ENCODE measurements at places on chromosomes 1 and 21.

DNA sequence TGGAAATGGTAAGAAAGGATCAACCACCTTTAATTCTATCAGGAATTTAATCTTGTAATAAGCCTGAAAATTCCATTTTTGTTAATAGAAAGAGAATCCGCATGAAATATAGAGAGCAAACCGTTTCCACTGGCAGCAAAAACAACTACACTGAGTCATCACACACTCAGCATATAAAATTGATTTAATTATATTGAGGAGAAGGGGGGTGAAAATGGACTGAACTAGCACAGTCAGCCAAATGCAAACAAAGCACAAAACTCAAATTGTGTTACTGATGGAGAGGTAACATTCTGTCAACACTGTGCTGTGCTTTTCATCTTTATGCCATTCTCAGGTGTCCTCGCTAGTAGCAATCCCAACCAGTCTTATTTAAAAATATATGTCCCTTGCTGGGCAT is 1583.9 kb downstream of the MRPL39 start:
- no peak for DNase-seq

DNA sequence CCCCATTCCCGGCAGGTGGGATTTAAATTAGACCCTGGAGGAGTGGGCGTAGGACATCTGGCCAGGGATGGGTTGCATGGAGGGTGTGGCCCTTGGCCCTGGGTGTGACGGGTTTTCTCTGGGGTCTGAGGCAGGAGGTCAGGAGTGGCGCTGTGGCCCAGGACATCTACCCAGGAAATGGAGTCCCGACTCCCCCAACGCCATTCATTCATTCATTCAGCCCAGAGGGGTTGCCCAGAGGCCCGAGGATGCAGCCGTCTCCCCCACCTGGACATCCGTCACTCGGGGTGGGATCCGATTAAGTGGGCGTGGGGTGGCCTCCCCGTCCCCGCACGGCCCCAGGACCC is 663 bp downstream of the ATP13A2 start:
- DNase-seq, result peak; percentile 27

DNA sequence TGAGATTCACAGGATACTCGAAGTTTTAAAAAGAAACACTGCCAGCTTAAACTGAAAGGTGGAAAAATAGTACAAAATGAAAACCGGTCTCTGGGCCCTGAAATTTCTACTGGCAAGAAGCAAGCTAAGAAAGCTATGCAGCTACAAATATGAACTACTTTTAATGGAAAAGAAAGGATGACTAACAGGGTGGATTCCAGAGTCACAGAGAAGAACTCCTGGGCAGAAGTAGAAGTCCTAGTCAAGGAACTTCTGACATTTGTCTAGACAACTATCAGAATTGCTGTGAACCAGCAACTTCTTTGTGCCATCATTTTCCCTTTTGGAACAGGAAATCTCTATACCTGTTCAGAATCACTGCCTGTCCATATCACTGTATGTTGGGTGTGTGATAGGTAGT is 38.1 kb downstream of the CD160 start:
- no peak for DNase-seq

GRCh38 chr1:155974208-155975115 is 3.9 kb downstream of the ARHGEF2 start:
- DNase-seq, result no peak

GRCh38 chr1:97943354-97943753 is 22.5 kb upstream of the DPYD start:
- DNase-seq, result no peak

GRCh38 chr1:226610671-226611070 is 62.1 kb downstream of the STUM start:
- DNase-seq, result no peak

DNA sequence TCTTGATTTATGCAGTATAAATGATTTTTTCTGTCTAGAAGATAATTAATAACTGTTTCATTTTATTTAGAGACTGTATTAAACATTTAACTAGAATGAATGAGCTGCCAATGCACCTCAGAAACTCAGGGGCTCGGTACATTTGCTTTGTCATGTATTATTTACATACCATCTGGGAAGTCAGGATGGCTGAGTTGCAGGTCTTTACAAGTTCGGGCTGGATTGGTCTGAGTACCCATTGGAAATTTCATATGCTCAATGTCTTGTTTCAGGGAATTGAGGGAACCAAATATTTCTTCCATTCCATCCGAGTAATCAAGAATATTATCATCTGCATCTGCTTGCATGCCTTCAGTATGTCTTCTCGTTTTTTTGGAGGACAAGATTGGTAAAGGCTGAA is 221.7 kb downstream of the COL11A1 start:
- no peak for DNase-seq

- DNase-seq, result no peak
Observed at GRCh38 chr1:58528518-58528917, 18.0 kb downstream of the OMA1 start.

DNA sequence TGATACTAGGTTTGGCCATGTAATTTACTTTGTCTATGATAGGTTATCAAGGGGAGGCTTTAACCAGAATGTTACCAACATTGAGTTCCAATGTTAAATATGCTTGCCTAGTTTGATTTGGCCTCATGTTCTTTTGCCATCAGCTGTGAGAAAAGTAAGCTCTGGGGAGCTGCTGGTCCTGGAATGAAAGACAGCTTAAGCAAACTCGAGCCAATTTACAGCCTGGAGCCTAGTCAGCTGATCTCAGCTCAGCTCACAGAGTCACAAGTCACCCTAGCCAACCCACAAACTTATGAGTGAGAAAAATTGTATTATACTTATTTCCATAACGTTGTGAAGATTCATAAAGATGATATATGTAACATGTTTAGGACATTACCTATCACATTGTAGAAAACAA is 426.7 kb downstream of the RWDD3 start:
- no peak for DNase-seq

GRCh38 chr1:225880636-225881035 is 1.5 kb downstream of the TMEM63A start:
- DNase-seq, result no peak

DNA sequence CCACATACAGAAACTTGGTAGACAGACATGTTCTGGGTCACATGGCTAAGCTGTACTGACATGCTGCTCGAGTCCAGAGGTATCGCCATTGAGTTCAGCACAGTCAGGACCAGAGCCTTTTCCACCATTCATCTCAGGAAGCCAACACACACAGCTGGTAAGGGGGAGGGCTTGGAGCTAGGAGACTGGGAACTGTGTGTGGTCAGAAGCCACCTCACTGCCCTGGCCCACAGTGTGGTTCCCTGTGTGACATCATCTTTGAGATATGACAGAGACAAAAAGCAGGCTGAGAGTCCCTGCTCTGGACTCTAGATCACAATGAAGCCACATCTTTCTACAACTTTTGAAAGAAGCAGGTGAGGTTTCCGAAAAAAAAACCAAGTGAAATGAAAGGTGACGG is 107.2 kb downstream of the SIM2 start:
- no peak for DNase-seq

- DNase-seq, result no peak
Observed at GRCh38 chr1:75787524-75787923, 1.5 kb downstream of the RABGGTB start.

GRCh38 chr1:63643926-63644325 is 50.7 kb downstream of the PGM1 start:
- peak; percentile 48 for DNase-seq

- no peak for DNase-seq
Observed at GRCh38 chr1:229027158-229027557, 243.8 kb upstream of the RAB4A start.

DNA sequence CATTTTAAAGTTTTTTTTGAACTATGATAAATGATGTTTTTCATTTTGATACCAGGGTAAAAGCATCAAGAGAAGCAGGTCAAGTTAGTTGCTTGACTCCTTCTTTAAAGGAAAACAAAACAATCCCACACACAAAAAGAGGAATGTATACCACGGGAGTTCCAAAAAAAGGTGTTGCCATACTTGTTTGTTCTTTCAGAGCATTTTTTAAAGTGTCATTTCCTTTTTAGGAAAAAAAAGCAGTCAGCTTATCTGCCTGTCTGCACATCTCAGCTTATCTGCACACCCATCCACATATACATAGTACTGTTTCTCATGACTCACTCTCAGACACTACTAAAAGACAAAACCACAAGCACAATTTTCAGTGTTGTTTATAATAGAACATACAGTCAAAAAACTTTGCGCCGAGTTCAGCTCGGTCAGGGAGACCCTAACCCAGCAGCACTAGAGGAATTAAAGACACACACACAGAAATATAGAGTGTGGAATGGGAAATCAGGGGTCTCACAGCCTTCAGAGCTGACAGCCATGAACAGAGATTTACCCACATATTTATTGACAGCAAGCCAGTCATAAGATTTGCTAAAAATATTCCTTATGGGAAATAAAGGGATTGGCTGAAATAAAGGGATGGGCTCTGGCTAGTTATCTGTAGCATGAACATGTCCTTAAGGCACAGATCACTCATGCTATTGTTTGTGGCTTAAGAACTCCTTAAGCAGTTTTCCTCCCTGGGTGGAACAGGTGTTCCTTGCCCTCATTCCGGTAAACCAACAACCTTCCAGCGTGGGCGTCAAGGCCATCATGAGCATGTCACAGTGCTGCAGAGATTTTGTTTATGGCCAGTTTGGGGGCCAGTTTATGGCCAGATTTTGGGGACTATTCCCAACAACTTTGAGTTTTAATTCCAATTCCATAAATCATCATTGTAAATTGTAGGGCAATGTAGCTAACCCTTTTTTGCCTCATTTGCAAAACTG is 11.4 kb upstream of the MNDA start:
- no peak for DNase-seq

DNA sequence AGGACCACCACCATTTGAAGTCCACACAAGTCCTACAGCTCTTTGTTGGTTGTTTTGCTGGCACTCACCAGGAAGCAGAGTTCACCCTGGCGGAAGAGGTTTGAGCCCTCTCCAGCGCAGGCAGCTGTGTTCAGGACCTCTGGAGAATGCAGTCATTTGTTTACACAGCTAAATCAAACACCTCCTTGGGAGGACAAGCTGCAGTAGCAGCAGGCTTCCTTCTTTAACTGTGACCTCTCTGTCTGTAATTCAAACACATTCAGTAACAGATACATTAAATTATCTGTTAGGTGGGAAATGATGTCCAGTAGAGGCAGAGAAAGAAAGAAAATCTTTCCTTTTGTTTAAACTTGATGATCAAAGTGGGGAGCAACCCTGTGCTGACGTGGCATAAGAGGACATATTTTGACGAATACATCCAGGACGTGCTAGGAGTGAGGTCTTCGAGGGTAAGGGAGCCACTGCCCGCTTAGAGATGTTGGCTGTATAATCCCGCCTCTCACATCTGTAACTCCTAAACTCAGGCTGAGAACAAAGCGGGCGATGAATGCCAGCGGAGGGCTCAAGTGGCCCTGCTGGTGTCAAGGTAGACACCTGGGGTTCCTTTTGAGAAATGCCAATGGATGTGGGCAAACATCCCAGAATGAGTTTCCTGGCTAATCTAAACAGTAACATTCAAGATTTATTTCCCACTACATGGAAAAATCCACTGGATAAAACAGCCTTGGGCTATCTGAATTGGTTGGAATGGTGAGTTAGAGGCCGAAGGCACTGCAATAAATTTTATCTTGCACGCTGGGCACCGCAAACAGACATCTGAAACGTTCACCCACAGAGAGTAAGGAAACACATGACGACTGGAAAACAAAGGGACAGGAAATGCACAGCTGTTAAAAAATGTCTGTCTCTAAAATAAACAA is 51.7 kb downstream of the ABCA4 start:
- peak; percentile 62 for DNase-seq

- no peak for DNase-seq
Observed at GRCh38 chr1:211259638-211260126, 516 bp downstream of the RCOR3 start.

DNA sequence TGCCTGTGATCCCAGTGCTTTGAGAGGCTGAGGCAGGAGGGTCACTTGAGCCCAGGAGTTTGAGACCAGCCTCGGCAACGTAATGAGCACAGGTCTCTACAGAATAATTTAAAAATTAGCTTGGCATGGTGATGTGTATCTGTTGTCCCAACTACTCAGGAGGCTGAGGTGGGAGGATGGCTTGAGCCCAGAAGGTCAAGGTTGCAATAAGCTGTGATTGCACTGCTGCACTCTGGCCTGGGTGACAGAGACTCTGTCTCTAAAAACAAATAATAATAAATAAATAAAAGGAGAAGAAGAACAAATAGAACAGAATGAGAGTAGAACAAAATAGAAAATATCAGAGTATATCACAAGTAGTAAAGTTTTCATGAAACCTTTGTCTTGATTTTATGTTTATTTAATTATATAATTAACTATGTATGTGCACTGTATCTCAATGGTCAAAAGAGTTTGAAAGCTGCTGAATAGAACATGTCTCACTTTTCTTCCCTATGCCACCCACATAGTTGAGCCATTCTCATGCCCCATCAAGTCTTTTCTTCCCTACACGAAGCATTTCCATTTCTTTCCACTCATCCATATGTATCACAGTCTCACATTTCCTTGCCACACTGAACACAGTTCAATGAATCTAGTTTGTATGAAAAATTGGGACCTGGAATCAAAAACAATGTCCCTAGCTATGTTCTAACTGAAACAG is 22.9 kb upstream of the APOBEC4 start:
- no peak for DNase-seq

Measured in mesendoderm (in vitro differentiated cells).